EH (cell line): ENCODE measurements at places on chromosomes 5 and 9.

- peak; percentile 21 for DNase-seq
These were observed 133.5 kb upstream of the DAP start for GRCh38 chr5:10894445-10895054.

- no peak for DNase-seq
These were observed 6.1 kb upstream of the MOB3B start for GRCh38 chr9:27535701-27536118.

- DNase-seq = peak; percentile 84
These were observed 27.3 kb upstream of the TGFBI start for GRCh38 chr5:136001466-136001981.

- DNase-seq = peak; percentile 18
These were observed 138.0 kb upstream of the KCNN2 start for GRCh38 chr5:114223866-114224265.

- DNase-seq = peak; percentile 9
These were observed 912.9 kb upstream of the SEMA6A start for GRCh38 chr5:117487556-117487955.

DNA sequence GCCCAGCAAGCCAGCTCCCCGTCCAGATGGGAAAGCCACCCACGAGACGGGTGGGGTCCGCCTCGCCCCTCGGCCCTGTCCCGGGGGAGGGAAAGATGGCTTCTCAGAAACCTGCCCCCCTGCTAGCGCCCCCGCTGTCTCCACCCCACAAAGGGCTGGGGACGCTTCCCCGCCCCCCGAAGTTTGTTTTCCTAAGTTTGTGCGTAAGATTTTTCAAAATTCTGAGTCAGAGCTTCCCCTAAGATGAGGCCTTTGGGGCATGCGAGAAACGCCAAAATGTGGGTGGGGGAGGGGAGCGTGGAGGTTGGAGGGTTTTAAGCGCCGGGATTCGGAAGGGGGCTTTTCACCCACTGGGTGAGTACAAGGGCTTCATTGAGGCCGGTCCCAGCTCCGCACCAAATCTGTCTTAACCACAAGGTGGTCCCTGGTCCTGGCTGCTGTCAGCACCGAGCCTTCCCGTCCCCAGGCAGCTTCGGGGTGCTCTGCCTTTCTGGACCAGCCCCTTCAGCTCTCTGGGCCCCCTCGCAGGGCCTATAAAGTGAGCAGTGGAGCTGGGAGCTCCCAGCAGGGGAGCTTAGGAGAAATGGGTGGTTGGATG is 32.3 kb downstream of the PRRX2 start:
- peak; percentile 92 for DNase-seq

DNA sequence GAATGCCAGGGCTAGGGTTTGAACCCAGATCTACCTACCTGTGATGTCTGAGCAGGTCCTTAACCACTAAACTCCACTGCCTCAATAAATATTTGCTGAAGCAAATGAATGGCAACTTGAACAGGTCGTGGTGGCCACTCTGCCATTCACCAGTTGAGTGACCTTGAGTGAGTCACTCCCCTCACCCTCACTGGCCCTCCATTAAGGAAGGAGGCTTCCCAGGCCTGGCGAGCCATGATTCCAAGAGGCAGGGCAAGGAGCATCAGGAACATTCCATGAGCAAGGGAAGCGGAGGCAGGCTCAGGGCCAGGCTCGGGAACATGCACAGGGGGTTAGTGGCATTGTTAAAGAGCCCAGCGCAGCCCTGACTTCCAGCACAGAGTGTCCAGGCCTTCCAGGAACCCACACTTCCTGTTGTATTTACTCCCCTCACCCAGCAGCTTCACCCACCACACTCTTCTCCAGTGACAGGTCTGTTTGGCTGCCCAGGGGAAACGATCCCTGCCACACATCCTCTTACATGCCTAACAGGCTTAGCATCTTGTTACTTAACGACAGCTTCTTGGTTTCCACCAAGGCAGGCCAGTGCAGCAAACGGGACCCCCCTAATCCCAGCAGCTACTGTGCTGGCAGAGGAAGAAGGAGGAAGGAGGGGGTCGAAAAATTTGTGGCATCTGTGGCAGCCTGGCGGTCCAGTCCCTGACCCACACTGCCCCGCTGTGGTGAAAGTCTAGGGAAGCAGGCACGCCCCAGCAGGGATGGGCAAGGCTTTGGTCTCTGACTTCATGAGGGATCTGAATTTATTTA is 43.7 kb upstream of the TTC1 start:
- DNase-seq = peak; percentile 78

DNA sequence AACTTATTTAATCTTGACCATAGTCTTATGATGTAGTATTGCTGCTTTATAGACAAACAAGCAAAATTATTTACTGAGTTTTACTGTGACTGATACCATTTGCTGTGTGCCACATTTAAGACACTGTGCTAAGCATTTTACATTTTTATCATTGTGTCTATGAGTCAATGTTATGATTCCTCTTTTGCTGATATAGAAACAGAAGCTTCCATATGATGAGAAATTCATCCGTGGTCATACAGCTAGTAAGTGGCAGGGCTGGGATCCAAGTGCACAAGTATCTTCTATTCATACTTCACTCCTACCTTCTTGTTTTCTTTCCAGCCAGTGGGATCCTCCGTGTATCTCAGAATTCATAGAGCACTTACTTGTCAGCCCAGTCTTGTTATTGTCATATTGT is 17.1 kb upstream of the IFNK start:
- no peak for DNase-seq

- peak; percentile 81 for DNase-seq
These were observed 4.0 kb upstream of the ZSWIM6 start for GRCh38 chr5:61327760-61328753.

DNA sequence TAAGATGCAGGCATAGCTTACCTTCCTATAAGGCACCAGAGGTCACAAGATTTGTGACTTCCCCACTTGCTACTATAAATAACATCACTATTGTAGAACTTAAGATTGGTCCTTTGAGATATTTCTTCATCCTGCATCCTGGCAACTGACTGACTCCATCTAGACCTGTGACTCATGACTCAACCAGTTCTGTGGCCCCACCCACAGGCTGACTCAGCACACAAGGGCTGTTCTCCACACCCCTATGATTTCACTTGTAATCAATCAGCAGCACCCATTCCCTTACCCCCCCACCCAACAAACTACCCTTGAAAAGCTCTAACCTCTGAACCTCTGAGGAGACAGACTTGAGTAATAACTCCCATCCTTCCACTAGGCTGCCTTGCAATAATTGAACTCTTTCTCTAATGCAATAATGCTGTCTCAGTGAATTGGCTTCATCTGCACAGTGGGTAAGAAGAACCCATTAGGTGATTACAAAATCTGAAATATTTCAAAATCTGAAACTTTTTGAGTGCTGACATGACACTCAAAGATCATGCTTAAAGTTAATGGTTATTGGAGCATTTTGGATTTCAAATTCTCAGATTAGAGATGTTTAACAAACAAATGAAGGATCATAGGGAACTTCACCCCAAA is 296.7 kb downstream of the ARL15 start:
- peak; percentile 86 for DNase-seq

DNA sequence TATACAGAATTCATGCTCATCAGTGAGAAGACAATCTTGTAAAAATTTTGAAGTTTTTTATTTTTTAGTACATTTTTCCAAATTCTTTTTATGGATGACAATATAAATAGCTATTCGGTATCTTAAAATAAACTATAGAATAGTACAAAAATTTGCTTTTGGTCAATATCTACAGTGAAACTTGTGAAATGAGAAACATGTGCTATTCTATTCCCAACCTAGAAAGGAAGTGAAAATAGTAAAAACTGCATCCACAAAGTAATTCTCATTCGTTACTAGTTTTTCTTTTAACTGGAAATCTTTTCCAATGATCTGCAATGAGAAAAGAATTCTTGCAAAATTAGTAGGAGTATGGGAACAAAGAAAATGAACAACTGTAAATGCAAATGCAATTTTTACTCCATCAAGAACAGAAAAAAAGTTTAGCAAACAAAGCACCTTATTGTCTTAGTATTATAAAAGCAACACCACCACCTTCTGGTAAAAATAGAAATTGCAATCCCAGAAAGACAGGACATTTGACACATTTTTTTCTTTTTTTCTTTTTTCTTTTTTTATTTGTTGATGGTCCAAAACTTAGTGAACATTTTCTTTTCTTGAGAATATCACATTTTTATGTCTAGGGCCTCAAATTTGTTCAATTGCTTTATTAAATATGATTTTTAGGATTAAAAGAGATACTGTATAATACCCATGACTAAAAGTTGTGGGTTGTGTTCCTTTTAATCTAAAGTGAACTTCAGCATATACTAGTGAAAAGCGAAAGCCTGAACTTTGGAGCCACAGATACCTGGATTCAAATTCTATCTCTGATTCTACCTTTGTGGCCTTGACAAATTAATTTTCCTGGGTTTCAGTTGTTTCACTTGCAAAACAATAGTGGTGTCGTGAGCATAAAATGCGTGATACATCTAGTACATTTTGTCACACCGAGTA is 72.3 kb downstream of the SLCO4C1 start:
- DNase-seq = peak; percentile 36

- DNase-seq = no peak
These were observed 966.5 kb upstream of the TYRP1 start for GRCh38 chr9:11726659-11727058.

DNA sequence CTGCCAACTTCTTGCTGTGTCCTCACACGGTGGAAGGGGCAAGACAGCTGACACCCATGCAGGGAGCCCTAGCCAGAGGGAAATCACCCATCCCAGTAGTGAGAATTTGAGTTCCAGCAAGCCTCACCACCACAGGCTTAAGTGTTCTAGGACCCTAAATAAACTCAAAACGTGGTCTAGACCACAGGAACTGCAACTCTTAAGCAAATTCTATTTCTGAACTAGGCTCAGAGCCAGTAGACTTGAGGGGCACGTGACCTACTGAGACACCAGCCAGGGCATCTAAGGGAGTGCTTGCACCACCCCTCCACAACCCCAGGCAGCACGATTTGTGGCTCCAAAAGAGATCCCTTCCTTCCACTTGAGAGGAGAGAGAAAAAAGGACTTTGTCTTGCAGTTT is 96.0 kb upstream of the PHF24 start:
- DNase-seq = no peak

DNA sequence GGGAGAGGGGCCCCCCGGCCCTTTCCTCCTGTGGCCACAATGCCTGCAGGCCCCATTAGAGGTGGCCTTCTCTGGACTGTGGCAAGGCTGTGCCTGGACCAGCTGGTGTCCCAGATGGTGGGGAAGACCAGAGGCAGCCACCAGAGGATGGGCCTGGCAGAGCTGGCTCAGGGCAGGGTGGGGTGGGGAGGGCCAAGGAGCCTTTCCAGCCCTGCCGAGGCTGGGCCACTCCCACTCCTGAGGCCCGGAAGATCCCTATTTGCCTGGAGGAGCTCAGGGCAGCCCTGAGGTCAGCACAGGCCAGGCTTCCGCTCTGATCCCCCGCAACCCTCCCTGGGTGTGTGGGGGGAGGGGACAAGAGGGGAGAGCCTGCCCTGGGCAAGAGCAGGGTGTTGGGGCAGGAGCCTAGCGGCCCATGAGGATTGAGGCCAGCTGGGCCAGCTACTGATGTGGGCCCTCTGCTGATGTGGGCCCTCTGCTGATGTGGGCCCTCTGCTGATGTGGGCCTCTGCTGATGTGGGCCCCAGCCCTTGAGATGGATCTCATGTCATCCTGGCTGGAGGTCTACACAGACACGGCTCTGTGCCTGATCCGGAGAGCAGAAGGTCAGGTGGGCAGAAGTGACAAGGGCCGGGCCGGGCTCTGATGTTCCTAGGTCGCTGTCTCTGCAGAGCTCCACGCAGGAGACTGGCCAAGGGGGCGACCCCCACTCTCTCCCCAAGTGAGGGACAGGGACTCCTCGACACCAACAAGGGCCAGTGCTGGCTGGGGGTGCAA is 6.0 kb downstream of the MRPS2 start:
- DNase-seq = peak; percentile 14

DNA sequence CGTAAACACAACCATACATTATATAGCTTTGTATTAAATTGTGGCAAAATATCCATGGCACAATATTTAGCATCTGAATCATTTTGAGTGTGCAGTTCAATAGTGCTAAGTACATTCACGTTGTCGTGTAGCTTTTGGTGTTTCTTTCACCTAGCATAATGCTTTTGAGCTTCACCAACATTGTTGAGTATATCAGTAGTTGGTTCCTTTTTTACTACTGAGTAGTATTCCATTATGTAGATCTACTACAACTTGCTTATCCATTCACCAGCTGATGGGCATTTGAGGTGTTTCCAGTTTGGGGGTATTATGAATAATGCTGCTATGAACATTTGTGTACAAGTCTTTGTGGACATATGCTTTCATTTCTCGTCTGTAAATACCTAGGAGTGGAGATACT is 27.3 kb upstream of the CTNNAL1 start:
- no peak for DNase-seq

DNA sequence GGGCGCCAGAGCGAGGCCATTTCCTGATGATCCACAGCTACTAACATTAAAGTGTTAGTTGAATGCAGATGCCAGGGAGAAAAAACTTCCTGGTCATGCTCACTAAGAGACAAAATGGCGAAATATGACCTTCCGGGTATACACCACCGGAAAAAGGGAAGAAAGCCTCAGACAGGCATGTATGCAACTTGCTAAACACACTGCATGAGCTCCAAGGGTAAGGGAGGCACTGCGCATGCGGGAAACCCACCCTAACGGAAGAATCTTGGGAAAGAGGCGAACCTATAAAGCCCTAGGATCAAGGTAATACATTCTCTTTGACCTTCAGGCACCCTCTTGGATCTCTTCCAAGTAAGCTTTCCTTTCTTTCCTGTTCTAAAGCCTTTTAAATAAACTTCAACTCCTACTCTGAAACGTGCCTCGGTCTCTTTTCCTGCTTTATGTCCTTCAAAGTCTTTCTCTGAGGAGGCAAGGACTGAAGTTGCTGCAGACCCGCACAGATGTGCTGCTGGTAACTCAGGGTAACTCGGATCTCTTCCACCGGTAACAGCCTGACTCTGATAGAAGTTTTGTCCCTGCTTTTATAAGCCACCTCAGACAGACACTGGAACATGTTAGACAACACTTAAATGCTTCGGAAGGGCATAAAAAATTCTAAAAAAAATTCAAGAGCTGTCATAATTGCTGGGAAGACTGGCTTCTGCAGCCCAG is 64.9 kb downstream of the DTWD2 start:
- DNase-seq = no peak

- peak; percentile 43 for DNase-seq
These were observed 43.9 kb downstream of the P4HA2 start for GRCh38 chr5:132183723-132184122.

DNA sequence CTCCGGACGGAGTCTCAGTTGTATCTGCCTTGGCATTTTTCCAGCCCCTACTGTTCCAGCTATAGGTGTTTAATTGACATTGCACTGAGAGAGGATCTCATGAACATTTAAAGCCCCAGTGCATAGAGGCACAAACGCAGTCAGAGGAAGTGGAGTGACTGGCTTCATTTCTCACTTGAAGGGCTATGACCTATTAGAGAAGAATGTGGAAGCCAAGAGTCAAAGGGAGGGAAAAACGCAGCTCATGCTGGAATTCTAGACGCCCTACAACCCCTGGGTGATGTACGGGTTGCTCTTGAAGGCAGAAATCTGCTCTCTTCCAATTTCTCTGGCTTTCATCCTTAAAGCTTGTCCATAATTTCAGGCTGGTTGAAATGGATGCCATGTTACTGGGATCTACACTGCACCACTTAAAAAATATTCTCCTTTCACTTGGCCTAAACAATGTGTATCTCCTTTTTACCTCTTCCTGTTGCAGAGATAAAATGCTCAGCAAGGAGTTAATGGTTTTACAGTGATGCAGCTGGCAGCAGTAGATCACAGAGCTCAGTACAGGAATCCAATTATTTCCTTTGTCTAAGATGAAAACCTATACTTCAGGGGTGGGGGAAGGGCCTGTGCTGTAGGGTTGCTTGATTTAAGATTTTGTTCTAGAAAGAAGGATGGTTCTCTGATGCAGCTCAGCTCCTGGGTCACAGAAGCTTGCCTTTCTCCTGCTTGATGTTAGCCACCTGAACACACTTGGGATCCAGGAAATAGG is 61.8 kb upstream of the MAMDC2 start:
- DNase-seq = peak; percentile 90
